Neuronal stem cell (in vitro differentiated cells): ENCODE measurements at places on chromosomes 16 and 17.

GRCh38 chr17:21676281-21677111 lies 15.8 kb upstream of the KCNJ18 start:
- no peak overlapping the region for H3K27ac ChIP-seq
- H3K36me3 ChIP-seq = no peaks in the 10 kb centered on the region
- no peaks in the 10 kb centered on the region for H3K4me1 ChIP-seq
- DNase-seq = no peak

DNA sequence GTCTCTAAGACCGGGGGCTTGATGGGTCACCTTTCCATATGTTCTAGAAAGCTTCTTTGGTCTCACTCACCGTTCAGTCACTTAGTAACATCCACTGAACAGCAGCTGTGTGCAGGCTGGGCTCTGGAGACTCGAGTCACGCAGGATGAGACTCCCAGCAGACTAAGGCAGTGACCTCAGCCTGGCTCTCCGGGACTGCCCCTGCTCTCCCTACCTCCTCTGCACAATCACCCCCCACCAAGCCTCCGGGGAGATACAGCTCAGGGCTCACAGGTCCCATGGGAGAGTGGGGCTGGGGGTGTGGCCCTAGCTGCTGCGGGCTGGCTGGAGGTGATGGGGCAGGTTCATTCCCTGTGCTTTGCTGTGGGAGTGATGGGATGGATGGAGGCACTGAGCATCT lies 14.1 kb downstream of the FLYWCH2 start:
- no peak for DNase-seq
- no peaks in the 10 kb centered on the region for H3K27me3 ChIP-seq
- no peak overlapping the region for H3K27ac ChIP-seq
- H3K4me3 ChIP-seq = no peak overlapping the region
- peaks cover 8% of the 10 kb centered on the region for H3K36me3 ChIP-seq

GRCh38 chr16:87259431-87259830 lies 57.8 kb downstream of the C16orf95 start:
- no peak for DNase-seq
- no peaks in the 10 kb centered on the region for H3K27me3 ChIP-seq
- H3K27ac ChIP-seq = no peak overlapping the region
- H3K4me1 ChIP-seq = no peaks in the 10 kb centered on the region
- H3K36me3 ChIP-seq = no peaks in the 10 kb centered on the region

DNA sequence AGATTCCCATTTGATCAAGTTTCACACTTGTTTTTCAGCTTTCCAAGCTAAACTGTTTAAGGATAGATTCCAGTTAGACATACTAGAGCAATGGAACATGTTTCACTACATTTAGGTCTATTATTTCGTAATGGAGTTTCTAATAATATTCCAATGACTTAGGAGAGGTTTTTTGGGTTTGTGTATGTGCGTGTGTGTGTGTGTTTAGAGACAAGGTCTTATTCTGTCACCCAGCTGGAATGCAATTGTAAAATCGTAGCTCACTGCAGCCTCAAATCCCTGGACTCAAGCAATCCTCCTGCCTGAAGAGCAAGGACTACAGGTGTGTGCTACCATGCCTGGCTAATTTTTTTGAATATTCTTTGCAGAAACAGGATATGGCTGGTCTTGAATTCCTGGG lies 426.3 kb downstream of the ZFHX3 start:
- no peaks in the 10 kb centered on the region for H3K4me1 ChIP-seq
- H3K4me3 ChIP-seq = no peak overlapping the region
- H3K36me3 ChIP-seq = no peaks in the 10 kb centered on the region
- no peaks in the 10 kb centered on the region for H3K27me3 ChIP-seq
- no peak overlapping the region for H3K27ac ChIP-seq

DNA sequence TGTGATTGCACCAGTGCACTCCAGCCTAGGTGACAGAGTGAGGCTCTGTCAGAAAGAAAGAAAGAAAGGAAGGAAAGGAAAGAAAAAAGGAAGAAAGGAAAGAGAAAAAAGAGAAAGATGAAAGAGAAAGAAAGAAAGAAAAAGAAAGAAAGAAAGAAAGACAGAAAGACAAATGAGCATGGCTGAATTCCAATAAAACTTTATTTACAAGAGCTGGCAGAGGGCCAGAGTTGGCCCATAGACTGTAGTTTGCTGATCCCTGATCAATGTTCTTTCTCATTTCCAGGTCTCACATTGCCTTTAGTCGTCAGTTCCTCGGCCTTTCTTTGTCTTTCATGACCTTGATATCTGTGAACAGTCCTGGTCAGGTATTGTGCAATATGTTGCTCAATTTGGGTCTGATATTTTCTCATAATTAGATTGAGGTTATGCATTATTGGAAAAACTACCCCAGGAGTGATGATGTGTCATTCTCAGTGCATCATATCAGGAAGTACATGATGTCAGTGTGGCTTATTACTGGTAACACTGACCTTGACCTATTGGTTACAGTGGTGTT lies 68.5 kb upstream of the MED9 start:
- H3K4me1 ChIP-seq = no peaks in the 10 kb centered on the region
- DNase-seq = no peak
- no peak overlapping the region for H3K4me3 ChIP-seq
- no peak overlapping the region for H3K27ac ChIP-seq

GRCh38 chr16:5024632-5025031 lies 9.1 kb downstream of the NAGPA start:
- H3K27ac ChIP-seq = no peak overlapping the region
- H3K4me1 ChIP-seq = no peaks in the 10 kb centered on the region
- no peak for DNase-seq
- H3K4me3 ChIP-seq = no peak overlapping the region
- H3K27me3 ChIP-seq = no peaks in the 10 kb centered on the region

DNA sequence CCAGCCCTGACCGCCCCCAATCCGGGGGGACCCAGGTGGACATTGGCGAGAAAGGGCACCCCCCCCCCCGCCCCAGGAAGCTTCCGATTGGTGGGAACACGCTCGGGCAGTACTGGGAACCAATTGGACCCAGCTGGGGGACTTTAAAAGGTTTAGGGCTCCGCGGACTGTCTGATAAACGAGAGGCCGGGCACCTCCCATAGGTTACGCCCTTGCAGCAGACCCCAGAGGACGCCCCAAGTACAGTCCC lies 245 bp downstream of the TMEM256 start:
- H3K27me3 ChIP-seq = no peaks in the 10 kb centered on the region
- no peak for DNase-seq
- peaks cover 17% of the 10 kb centered on the region for H3K36me3 ChIP-seq

DNA sequence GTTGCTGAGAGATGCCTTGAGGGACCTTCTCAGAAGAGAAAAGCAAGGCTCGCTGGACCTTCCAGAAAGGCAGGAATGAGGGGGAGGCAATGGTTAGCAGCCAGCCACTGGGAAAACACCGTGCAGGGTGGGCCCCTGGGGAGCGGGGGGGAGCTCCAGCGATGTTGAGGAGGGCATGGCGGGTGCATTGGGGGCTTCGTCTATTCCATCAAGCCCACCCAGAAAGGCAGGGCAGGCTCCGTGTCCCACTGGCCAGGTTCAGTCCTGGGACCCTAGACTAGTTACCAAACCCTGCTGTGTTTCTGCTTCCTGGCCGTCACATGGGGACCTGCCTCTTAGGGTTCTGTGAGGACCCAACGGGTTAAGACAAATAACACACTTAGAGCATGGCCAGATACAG lies 64.6 kb downstream of the AXIN2 start:
- H3K27ac ChIP-seq = no peak overlapping the region
- H3K27me3 ChIP-seq = no peaks in the 10 kb centered on the region
- no peak for DNase-seq
- H3K36me3 ChIP-seq = no peaks in the 10 kb centered on the region

DNA sequence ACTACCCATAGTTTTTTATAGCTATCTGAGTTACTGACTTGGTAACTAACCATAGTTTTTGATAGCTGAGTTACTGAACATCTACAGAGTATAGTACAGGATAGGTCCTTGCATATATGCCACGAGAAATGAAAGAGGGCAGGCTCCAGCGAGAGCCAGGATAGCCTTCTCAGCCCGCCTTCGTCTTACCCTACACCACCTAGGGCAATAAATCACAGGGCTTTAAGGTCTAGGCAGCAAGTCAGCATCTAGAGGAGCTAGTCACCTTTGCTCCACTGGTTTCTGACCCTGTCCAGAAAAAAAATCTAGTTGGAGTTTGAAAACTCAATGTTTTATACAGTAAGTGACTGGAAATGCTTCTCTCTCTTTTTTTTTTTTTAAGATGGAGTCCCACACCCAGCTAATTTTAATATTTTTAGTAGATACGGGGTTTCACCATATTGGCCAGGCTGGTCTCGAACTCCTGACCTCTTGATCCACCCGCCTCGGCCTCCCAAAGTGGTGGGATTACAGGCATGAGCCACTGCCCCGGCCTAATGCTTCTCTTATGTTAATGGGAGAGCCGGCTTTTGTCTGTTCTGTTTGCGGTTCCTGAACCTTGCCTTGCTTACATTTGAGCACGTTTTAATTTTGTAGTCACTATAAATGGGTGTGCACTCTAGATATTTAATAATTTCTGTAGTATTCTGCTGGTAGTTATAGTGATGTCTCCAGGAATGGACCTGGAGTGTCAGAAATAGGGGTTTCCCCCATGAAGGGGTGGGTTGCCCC lies 2.8 kb downstream of the BFAR start:
- peaks cover 7% of the 10 kb centered on the region for H3K4me1 ChIP-seq
- no peak for DNase-seq
- no peak overlapping the region for H3K27ac ChIP-seq
- H3K36me3 ChIP-seq = peaks cover 2% of the 10 kb centered on the region
- H3K4me3 ChIP-seq = no peak overlapping the region

DNA sequence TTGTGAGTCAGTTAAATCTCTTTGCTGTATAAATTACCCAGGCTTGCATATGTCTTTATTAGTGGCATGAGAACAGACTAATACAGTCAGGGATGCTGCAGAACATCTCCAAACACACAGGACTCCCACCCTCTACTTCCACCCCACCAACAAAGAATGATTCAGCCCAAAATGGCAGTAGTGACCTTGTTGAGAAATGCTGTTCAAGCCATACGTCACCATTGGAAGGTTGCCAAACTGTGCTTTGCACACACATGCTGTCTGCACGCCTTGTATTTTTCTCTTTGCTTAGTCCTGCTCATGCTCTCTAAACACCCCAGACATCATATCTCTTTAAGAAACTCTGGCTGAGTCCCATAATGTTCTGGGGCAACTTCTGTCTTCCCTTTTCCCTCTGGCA lies 589.6 kb downstream of the WWOX start:
- no peak overlapping the region for H3K4me3 ChIP-seq
- no peaks in the 10 kb centered on the region for H3K4me1 ChIP-seq
- DNase-seq = no peak
- H3K36me3 ChIP-seq = no peaks in the 10 kb centered on the region

DNA sequence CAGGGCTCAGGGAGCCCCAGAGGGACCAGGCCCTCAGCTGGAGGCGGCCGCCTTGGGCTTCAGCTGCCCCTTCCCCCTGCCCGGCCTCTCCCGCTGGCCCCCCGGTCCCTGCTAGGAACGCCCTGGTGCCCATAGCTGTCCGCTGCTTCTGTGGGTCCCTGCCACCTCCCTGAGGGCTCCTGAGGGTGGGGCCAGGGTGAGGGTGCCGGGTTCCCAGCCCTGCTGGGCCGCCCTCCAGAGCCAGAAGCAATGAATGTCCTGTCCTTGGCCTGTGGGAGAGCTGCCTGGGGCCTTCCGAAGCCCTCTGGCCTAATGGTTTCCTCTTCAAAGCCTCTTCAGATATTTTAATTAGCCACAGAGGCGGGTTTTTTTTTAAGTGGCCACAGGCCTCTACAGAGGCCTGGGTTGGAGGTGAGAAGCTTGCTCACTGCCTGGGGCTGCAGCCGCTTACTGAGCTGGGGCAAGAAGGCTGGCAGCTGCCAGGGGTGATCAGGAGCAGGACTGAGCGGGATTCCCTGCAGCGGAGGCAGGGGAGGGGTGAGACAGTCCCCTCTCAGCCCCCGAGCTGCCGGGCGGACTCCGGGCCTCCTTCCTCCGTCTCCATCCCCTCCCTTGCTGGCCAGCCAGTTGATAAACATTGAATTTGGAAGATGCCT lies 9.9 kb downstream of the CENPX start:
- H3K36me3 ChIP-seq = peaks cover 1% of the 10 kb centered on the region
- H3K27me3 ChIP-seq = no peaks in the 10 kb centered on the region
- H3K4me3 ChIP-seq = no peak overlapping the region
- H3K27ac ChIP-seq = peak overlapping the region; percentile 22

DNA sequence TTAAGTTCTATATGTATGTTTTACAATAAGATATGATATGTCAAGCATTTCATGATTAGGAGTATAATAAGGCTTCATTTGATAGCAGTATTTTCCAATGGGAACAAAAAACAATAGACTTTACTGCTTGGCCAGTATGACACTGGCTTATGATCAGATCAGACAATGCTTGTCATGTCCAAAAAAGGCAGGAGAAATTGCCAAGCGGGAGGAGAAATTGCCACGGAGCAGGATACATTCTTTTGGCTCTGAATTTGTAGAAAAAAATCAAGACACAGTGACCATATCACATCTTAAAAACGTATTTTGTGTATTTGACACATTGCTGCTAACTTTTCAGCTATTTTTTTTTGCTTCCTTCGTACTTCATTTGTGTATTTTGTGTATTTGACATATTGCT lies 404.1 kb downstream of the CNTNAP4 start:
- H3K4me1 ChIP-seq = no peaks in the 10 kb centered on the region
- H3K27ac ChIP-seq = no peak overlapping the region
- no peaks in the 10 kb centered on the region for H3K36me3 ChIP-seq
- no peaks in the 10 kb centered on the region for H3K27me3 ChIP-seq
- DNase-seq = no peak

- no peak overlapping the region for H3K4me3 ChIP-seq
- DNase-seq = no peak
- H3K4me1 ChIP-seq = peaks cover 6% of the 10 kb centered on the region
- H3K27me3 ChIP-seq = no peaks in the 10 kb centered on the region
Measured at GRCh38 chr16:51757505-51757904, 606.4 kb upstream of the SALL1 start.

DNA sequence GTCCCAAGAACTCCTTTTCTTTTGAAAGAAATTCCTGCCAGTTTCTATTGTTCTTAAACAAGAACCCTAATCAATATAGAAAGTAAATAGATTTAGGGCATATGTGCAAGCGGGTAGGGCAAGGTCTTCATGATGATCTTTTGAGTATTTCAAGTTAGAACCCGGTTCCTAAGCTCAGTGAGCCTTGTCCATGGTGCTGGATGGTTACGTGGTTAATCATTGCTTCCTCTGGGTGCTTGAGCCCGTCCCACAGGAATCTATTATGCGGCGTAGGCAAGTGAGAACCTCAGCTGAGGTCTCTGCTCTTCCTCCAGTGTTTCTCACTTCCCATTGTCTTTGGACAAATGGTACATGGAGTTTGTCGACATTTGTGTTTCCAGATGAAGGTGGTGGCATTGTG lies 580.8 kb upstream of the EEF2KMT start:
- no peak overlapping the region for H3K27ac ChIP-seq
- peaks cover 2% of the 10 kb centered on the region for H3K4me1 ChIP-seq
- H3K27me3 ChIP-seq = no peaks in the 10 kb centered on the region
- H3K36me3 ChIP-seq = no peaks in the 10 kb centered on the region
- peak; percentile 58 for DNase-seq

- H3K27me3 ChIP-seq = no peaks in the 10 kb centered on the region
- peaks cover 54% of the 10 kb centered on the region for H3K4me1 ChIP-seq
- H3K36me3 ChIP-seq = no peaks in the 10 kb centered on the region
- DNase-seq = no peak
- H3K4me3 ChIP-seq = no peak overlapping the region
Measured at GRCh38 chr16:85331688-85332087, 219.4 kb upstream of the CIBAR2 start.

GRCh38 chr17:45384047-45384788 lies 48.5 kb downstream of the ARHGAP27 start:
- H3K27me3 ChIP-seq = no peaks in the 10 kb centered on the region
- DNase-seq = no peak
- H3K27ac ChIP-seq = no peak overlapping the region
- no peaks in the 10 kb centered on the region for H3K36me3 ChIP-seq
- peaks cover 4% of the 10 kb centered on the region for H3K4me1 ChIP-seq
- H3K4me3 ChIP-seq = no peak overlapping the region
